Fibroblast of skin of scalp (primary cell): ENCODE measurements at places on chromosomes 5 and 9.

DNA sequence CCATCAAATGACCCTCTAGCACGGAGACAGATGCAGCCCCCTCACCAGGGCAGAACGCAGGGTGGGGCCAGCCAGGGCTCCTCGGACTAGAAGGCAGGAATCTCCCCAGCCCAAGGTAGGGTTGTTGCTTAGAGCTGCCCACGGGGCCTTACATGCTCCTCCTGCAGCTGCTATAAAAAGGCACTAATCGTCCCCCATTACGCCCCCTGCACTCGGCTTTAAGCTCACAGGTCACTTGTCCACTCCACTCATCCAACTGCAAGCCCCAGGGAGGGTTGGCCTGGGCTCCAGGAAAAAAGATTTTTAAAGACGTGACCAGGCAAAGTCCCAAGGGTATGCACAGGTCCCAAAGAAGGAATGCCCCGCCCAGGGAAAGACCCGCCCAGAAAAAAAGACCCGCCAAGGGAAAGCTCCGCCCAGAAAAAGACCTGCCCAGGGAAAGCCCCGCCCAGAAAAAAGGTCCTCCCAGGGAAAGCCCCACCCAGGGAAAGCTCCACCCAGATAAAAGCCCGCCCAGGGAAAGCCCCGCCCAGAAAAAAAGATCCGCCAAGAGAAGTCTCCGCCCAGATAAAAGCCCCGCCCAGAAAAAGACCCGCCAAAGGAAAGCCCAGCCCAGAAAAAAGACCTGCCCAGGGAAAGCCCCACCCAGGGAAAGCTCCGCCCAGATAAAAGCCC, 11.1 kb downstream of the GRIN1 start:
- no peak for DNase-seq

DNA sequence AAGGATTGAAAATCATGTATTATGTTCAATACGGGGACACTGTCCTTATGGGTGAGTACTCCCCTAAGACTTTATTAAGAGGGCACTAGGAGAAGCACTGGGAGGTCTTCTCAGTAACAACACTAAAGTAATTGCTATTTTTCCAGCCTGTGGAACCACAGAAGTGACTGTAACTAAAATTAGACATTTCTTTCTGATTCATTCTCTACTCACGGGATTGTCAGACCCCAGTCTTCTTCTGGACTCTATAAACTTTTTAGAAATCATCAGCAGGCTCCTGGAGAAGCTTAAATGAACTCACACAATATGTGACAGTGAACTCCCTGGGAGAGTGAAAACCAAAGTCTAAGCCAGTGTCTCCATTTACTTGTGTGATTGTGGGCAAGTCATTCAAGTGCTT, 14.5 kb downstream of the TLR4 start:
- DNase-seq = peak; percentile 17

GRCh38 chr9:127021664-127022363, 100.6 kb downstream of the ANGPTL2 start:
- DNase-seq = peak; percentile 99

GRCh38 chr5:59139695-59140094, 556.8 kb downstream of the RAB3C start:
- no peak for DNase-seq

GRCh38 chr9:124611106-124611505, 103.9 kb upstream of the NR5A1 start:
- peak; percentile 14 for DNase-seq

GRCh38 chr5:142800776-142801494, 30.8 kb downstream of the ARHGAP26 start:
- DNase-seq = no peak

DNA sequence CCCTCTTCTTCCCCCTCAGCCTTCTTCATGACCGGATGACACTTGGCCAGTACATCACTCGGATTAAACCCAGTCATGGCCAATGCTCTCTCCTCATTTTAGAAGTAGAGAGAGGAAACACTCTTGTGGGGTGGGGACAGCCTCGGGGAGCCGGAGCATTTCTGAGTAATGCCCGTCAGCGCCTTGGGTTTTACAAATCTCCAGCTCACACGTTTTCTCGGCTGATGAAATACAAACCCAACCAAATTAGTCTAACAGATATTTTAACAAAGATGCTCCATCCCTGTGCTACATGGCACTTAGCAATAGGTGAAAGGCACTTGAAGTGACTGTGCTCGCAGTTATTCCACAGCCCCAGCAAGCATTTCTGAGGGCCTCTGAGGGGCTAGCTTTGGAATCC, 51.7 kb downstream of the ZNF366 start:
- no peak for DNase-seq

DNA sequence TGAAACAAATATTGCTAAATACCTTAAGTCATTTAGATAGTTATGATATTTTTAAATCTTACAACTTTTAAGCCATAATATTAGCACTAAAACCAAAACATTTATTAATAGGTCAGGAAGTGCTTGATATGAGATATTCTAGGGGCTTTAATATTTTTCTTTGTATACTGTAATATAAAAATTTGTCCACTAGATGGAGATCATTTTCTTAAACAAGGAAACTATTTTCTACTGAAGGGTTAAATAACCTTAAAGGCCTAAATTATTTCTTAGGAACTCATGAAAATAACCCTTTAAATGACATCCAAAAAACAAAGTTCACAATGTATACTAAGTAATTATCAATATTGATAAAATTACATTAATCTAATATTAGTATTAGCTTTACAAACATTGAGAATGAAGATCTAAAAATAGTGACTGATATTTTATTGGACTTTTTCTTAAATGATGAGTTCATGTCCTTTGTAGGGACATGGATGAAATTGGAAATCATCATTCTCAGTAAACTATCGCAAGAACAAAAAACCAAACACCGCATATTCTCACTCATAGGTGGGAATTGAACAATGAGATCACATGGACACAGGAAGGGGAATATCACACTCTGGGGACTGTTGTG, 635.7 kb downstream of the RAB3C start:
- no peak for DNase-seq

DNA sequence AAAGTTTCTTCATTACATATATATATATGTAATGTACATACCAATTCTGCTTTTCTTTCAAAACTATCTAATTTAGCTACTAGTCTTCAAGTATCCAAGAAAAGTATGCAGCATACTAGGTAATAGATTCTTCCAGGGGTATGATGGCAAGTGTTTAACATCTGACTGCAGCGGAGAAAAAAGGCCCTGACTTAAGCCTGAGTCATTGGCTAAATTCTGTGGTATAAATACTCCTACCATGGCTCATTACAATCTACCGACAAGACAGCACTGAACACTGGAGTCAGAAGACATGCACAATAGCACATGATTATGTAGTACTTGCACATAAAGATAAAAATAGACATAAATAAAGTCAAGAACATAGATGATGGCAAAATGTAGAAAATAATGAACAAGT, 439.9 kb downstream of the BRINP1 start:
- DNase-seq = peak; percentile 72

GRCh38 chr5:138330813-138331448, 673 bp downstream of the CDC25C start:
- no peak for DNase-seq

DNA sequence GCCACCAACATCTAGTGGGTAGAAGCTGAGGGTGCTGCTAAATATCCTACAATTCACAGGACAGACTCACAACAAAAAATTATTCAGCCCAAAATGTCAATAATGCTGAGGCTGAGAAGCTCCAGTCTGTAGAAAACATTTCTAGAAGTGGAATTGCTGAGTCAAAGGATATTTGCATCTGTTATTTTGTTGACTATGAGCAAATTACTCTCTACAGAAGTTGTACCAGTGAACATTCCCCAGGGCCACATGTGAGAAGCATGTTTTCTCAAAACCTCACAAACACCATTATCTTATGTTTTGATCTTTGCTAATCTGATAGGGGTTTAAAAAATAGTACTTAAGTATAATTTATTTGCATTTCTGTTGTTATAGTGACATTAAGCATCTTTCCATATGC, 15.4 kb downstream of the ITK start:
- DNase-seq = no peak

DNA sequence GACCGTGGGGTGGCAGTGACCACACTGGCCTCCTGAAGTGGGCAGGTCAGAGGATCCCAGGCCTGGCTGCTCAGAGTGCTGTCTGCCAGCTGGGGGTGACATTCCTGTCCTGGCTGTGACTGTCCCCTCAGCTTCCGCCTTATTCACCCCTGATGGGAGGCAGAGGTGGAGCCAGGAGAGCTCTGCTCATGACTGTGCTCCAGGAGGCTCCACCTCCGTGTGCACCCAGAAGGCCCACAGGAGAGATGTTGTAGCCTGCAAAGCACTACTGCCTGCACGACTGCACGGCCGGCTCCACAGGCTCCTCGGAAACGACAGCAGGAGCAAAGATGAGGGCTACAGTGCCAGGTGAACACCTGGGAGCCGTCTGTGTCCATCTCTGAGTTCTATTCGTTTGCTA, 60.9 kb downstream of the ROPN1L start:
- no peak for DNase-seq

DNA sequence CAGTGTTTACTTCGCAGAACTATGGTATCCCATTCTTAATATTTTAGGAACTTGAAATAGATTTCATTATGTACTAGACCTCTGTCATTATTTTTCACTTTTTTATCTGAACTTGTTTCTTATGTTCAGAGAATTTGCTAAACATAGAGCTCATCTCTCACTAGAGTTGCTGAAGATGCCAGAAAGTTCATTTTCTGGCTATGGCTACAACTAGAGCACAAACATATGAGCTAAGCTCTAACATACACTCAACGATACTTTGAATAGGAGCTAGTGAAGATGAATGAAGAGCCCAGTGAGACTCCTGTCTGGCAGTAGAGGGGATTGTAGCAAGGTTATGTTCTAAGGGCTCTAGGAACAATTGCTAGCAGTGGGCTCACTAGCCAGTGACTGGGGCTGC, 582.2 kb downstream of the KIF4B start:
- no peak for DNase-seq

DNA sequence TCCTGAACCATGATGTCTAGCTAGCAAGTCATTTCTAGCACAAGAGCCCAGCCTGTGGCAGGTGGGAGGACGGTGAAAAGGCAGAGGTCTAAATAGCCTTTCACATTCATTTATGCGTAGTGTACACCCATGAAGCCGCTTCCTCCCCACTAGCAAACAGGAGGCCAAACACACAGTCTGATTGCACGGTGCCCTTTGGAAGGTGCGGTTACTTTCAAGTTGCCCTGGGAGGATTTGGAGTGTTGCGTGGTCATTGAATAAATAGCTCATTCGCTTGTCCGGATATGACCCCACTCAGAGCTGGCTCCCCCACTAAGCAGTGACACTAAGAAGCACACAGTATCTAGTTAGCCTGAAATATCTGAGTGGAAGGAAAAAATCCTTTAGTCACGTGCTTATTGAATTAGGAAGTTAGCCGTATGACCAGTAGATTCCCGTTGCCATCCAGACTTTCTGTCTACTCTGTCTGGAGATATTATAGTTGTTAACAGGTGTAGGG, 664 bp upstream of the ARSB start:
- DNase-seq = peak; percentile 22

DNA sequence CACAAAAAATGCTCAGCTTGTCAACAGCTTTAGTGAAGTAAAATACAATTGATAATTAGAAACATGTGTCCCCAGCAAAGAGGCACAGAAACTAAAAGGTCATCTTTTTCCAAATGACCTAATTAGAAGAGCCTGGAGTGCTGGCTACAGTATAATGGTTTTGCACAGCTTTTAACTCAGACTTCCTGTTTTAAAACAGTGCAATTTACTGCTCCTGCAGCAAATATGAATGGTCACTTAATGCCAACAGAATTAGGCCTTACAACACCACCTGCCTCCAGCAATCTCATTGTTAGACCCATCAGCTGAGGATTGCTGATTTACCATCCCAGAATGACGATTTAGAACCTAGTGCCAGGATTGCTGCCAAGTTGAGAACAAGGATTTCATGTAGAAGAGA, 239.3 kb downstream of the CETN3 start:
- peak; percentile 35 for DNase-seq

DNA sequence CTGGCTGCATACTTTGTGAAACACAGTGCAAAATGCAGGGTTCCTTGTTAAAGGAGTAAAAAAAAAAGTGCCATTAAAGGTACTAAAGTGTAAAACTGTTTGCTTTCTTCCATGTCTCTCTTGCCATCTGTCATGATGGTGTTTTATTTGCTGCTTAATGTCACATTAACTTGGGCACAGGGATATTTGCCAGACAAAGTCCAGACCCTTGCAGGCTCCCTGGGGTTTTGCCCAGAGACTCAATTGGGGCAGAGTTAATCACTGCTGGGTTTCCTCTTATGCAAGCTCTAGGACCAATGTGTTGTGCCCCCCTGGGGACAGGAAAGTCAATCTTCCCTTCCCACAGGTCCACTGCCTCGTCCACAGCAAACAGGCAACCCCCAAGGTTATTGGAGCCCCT, 274.3 kb upstream of the SGCD start:
- no peak for DNase-seq

- DNase-seq = no peak
Measured at GRCh38 chr5:97193355-97193688, 10.3 kb upstream of the RIOK2 start.

- peak; percentile 60 for DNase-seq
Measured at GRCh38 chr5:154446195-154447088, 645 bp downstream of the SAP30L start.

- no peak for DNase-seq
Measured at GRCh38 chr9:69395718-69396117, 70.7 kb downstream of the ENTREP1 start.

DNA sequence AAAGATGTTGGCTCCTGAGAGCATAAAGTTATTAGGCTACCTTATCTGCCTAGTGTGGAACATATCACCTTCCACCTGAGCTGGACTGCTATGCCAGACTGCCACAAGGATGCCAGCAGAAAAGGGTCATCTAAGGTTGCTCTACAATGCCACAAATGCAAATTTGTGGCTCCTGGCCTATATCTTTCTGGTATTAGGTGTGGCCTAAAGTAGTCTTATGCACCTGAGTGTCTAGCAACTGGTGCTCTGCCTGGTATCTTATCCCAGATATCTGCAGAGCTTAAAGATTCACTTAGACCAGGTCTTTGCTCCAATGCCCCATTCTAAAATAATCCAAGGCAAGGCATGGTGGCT, 34.7 kb downstream of the DTWD2 start:
- no peak for DNase-seq

- no peak for DNase-seq
Measured at GRCh38 chr5:56585999-56586691, 229.2 kb upstream of the MAP3K1 start.

DNA sequence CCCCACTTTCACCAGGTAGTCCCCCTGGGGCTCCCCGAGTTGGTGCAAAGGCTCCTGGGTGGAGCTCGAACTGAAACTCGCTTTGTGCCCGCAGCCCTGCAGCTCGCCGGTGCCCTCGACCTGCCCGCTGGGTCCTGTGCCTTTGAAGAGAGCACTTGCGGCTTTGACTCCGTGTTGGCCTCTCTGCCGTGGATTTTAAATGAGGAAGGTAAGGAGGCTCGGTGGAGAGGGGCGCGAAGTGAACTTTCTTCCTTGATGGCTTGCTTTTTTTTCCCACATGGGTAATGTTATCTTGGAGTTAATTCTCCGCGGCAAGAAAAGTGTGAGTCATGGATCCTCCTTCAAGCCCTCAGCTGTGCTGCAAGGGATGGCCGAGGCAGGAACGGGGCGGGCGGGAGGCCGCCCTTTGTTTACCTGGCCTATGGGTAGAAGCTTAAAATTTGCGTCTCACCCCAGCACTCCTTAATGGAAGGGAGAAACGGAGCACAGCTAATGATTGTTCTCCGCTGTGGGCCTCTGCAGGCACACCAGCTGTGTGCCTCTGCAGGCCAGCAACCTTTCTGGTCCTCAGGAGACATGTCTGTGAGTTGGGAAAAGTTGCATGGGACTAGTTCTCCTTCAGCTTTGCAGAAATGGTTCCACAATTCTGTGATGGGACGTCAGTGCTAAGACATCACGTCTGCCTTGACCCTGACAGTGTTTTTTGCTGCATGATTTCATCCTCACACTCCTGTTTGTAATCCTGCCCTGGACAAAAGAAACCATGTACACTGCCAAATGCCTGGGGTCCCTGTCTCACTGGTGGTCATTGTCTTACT, 1.1 kb downstream of the MAMDC2 start:
- peak; percentile 30 for DNase-seq
